ENCODE measurements at places on chromosomes 12 and 14. TPM values are rescaled to one million over a fixed set of nuclear protein-coding genes. Genes with fewer than 3 reads are reported as not detected.

DNA sequence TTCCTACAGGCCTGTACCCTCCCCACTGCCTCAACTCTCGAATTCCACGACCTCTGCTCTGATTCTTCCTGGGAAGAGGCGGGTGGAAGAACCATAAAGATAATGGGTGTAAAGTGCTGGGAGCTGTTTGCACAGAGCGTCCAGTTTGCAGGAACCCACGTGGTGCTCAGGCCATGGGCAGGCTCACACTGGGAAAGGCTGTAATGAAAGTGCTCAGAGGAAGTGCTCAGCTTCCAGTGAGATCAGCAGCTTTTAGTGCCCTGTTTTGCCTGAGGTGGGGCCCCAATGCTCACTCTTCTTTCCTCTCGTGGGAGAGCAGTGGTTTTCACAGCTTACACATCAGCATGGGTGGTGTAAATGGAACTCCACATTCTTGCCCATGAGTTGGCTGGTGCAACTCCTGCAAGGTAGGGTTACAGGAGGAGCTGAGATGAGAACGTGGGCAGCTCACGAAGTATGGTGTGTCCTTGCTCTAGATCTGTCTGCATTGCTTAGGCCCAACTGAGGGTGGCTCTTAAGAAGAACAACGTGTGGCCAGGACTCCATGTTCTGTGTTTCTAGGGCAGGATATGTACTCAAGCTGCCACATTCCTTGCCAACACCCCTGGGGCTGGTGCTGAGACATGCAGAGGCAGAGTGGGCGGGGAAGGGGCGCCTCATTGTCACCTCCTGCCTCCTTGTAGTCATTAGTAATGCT lies 2.9 kb downstream of the TMEM63C start:
- DNase-seq, result no peak

GRCh38 chr14:90491911-90492531 lies 95.2 kb downstream of the CALM1 start:
- no peak for DNase-seq

DNA sequence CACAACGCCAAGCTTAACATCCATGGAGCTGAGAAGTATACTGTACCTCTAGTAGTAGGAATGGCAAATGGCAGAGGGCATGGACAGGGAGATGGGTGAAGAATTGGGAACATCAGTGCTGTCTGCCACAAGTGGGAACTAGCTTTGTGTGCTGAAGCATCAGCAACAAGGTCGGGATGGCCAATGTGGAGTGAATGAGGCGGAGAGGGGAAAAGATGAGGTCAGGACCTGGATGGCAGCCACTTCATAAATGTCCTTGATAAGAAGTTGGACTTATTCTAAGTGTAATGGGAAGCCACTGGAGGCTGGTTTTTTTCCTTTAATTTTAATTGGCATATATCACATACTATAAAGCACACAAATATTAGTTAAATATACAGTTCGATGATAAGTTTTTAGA lies 21.9 kb upstream of the CLMN start:
- DNase-seq, result no peak

MANSC4 gene
- total RNA-seq, result not detected

FBXW8 gene
- total RNA-seq, result 14.6 TPM

RNU6-8 gene
- not detected for total RNA-seq

DNA sequence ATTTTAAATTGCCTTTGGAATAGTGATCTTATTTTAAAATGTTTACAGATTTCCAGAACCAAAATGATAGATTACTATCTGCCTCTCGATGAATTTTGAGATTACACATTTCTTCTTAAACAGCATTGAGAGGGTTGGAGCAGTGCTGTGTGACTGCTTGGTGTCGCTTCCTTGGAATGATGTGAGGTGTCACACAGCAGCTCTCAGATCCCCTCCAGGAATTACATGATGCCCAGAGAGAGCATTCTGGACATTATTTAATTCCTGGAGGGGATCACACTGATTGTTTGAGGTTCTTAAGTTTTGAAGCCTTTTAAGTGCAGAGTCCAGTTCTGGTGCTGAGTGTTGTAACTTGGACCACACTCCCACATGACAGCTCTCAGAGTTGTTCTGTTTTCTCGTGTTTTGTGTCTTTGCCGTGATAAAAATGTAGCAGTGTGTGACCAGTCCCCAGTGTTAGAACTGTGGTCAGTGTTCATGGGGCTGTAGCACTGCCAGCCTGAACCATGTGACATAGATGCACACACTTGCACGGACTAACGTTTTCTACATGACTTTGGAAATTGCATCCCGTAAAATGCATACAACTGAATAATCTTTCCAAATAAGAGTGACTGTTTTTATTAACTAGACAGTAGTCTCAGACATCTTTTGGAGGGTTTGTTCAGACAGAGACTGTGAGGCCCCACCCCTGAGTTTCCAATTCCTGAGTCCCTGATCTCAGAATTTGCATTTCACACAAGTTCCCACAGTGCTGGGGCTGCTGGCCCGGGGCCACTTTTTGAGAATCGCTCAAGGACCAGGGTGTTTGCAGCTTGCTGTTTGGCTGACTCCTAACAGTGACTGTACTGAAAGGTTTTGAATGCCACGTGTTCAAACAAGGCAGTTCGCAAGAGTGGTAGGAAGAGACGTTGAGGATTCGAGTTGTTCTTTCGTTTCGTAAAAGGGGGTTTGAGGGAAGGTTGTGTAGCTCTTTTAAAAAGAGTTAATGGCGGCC lies 26.0 kb downstream of the XRCC3 start:
- DNase-seq, result no peak
